ENCODE measurements at places on chromosomes 2 and 18.

- no peak for DNase-seq
Measured at GRCh38 chr2:177547122-177547521, 154.5 kb downstream of the AGPS start.

- no peak for DNase-seq
Measured at GRCh38 chr2:85755122-85756027, 1.6 kb downstream of the ATOH8 start.

- no peak for DNase-seq
Measured at GRCh38 chr2:55236992-55237543, 4.6 kb downstream of the RPS27A start.

DNA sequence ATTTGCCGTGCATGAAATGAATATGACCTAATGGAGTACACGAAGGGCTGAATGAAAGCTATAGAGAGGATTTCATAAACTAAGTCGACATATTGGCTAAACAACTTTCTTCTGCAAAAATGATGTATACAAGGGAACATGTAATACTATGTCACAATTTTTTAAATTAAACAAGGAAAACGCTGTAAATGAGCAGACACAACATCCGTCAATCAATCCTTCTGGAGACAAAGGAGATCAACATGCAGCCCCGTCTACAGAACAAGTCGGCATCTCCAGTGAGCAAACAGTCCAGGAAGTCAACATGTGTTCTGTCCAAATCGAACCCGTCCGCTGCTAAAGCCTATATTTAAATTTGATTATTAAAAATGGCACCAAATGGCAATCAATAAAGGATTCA is 180.8 kb downstream of the TCF4 start:
- no peak for DNase-seq

GRCh38 chr2:2586068-2586776 is 255.1 kb upstream of the MYT1L start:
- no peak for DNase-seq

DNA sequence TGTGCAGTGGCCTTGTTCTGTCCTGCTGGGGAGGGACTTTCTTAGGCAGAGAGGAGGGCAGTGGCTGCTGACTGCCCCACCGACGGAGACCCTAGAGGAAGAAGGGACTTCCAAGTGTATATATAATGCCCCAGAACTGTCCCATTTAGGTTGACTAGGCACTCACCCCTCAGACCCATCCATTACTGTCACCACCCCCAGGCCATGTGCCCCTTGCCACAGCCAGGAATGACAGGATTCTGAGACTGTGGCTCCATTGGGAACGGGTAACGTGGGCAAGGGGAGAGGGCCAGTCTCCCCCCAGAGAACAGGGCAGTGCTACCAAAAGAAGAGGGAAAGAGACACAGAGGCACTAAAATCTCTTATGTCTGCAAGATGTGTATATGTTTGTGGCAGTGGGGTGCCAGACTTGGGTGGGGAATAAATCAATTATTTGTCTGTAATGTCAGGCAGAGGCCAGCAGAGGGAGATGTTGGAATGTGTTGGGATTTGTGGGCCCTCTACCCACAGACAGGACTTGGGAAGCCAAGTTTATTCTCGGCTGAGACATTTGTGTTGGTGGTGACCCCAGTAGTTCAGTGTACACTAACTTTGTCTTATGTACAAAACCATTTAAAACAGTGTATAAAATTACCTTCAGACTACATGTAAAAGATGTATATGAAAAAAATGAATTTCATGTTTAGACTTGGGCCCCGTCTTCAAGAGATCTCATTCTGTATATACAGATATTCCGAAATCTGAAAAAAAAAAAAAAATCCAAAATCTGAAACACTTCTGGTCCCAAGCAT is 24.0 kb upstream of the TMEM37 start:
- peak; percentile 73 for DNase-seq
